ENCODE measurements at places on chromosomes 7 and 10. TPM values are rescaled to one million over a fixed set of nuclear protein-coding genes. Genes with fewer than 3 reads are reported as not detected.

DNA sequence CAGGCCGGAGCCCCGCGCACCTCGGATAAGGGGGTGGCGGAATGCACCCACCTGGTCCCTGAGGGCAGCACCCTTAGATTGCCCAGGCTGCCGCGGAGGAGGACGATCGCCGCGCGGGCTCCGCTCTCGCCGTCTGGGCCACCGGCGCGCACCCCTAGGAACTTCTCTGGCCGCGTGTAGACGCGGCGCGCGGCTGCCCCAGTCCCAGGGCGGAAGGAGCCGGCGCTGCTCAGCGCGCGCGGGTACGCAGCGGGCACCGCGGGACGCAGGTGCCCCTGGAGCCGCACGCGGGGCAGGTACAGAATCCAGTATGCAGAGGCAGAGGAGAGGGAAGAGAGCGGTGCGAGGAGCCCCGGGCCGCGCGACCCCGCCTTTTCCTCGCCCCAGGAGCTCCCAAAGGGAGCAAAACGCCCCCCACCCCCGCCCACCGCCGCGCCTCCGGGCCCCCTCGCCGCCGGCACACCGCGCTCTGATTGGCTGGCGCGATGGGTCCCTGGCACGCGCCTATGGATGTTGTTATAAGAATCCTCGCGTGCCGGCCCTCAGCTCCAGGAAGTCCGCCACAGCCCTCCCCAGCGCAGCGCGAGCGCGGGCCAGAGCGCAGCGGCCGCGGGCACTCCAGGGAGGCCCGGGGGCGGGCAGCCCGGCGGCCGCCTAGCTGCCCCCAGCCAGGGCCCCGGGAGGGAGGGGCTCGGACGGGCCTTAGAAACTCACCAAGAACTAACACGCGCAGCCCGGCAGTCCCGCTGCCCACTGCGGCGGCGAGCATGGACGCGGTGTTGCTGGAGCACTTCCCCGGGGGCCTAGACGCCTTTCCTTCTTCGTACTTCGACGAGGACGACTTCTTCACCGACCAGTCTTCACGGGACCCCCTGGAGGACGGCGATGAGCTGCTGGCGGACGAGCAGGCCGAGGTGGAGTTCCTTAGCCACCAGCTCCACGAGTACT lies at the start of gene PTF1A:
Gene PTF1A (plus strand): TSS at position 549 of the 948 bp plus-strand sequence. CDS start 219 bp downstream, at position 768.
- DNase-seq: no peak

- DNase-seq: no peak
Observed at GRCh38 chr10:12700557-12700874, 301.0 kb downstream of the CCDC3 start.

GRCh38 chr7:72710983-72711382 lies 117.0 kb downstream of the TYW1B start:
- no peak for DNase-seq

GRCh38 chr10:119515511-119516045 lies 26.9 kb downstream of the RGS10 start:
- DNase-seq: no peak

SHH gene
- not detected for total RNA-seq

- DNase-seq: no peak
Observed at GRCh38 chr7:65342723-65343629, 30.7 kb upstream of the ZNF92 start.

CALML3 gene
- not detected for total RNA-seq

NEBL gene
- total RNA-seq: 0.42 TPM

GRCh38 chr10:60524541-60524940 lies 134.9 kb upstream of the ANK3 start:
- DNase-seq: peak; percentile 64

- DNase-seq: peak; percentile 11
Observed at GRCh38 chr10:9274206-9274755, 1219.8 kb downstream of the GATA3 start.

GRCh38 chr10:62354916-62355315 lies 19.3 kb upstream of the ZNF365 start:
- peak; percentile 18 for DNase-seq

OR2A42 gene
- total RNA-seq: not detected

DNA sequence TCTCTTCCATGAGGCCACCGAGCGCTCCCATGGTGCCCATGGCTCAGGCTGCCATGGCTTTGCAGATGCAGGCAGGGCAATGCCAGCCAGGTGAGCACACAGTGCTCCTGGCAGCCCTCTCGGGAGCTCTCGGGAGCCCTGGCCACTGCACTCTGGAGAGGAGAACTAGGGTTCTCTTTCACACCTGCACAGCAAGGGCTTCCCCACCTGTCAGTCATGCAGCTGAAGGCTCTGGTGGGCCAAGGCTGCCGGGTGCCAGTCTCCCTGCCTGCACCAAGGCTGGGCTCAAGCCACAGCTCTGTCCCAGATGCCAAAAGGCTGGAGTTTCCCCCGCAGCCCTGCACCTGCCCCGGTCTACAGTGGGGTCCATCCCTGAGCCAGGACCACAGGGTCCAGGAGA lies 32.6 kb downstream of the NUDT1 start:
- no peak for DNase-seq

DNA sequence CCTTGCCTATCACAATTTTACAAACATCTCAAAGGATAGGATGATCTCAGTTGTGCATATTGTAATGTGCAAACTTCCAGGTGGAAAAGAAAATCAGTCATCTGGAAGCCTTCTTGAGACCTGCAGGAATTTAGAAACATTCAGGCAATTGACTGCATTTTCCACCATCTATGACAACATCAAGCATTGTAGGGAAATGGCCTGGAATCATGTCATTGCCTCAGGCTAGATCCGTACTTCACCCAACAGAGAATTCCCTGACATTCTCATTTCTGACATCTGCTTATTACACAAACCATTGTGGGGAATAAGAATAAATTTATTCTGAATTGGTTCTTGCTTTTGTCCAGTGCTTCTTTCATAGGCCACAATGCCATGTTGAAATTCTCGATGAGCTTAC lies 124.9 kb upstream of the NPVF start:
- no peak for DNase-seq

DNA sequence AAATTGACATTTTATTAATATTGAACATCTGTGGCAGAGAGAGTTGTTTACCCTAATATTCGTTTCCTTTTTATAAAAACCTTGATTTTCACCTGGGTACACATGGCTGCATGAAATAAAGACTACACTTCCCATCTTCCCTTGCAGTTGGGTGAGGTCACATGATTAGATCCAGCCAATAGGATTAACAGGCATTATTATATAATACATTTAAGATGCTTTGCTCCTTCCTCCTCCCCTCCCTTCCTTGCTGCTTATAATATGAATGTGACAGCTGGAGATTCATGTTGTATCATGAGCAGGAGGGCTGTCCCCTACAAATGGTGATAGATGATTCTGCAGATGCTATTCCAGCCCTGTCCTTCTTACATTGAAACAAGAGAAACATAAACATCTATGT lies 146.6 kb downstream of the SH2D4B start:
- peak; percentile 49 for DNase-seq

- DNase-seq: no peak
Observed at GRCh38 chr10:588246-589165, 101.0 kb downstream of the DIP2C start.

DNA sequence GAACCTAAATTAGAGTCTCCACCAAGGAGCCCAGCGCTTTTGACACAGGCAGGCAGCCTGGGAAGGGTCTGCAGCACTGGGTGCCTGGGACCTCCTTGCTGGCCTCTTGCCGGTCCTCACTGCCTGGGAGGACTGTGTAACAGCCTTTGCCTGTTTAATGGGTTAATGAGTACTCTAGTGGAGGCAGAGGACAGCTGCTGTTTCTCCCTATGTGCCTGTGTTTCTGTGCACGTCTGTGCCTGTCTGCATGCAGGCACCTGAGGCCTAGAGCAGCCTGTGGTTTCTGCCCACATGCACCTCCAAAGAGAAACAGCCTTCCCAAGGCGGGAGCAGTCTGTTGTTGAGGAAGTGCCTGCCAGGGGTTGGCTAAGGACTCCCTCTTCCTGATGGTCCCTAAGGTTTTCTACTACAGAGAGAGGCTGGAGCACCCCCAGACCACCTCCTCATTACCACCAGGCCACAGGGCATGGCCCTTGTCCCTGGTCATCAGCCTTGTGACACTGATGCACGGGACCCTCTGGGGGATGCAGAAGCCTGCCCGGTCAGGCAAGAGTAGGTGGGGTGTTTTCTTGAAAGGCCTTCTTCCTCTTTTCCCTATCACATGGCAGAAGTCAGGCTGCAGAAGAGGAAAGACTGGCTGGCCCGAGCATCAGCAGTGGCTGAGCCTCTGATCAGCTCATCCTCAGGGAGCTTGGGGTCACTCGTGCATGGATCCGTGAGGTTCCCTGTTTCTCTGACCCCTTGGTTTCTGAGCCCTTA lies 14.2 kb downstream of the SLC29A3 start:
- DNase-seq: no peak

TUBAL3 gene
- total RNA-seq: not detected

GRCh38 chr7:26166684-26167266 lies 14.8 kb downstream of the NFE2L3 start:
- DNase-seq: no peak

JCAD gene
- 8.5 TPM for total RNA-seq

LLCFC1 gene
- total RNA-seq: not detected

DNA sequence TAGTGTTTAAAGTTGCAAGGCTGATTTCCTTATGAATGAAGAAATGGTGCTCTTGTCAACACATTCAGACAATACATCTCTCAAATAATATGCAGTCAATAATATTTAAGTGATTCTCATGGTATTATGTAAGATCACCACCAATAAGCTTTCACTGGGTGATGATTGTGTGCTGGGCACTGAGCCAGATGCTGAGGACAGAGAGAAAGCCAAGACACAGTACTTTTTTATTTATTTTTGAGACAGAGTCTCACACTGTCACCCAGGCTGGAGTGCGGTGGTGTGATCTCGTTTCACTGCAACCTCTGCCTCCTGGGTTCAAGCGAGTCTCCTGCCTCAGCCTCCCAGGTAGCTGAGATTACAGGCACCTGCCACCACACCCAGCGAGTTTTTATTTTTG lies 130.6 kb upstream of the LSM8 start:
- no peak for DNase-seq

TRPV5 gene
- not detected for total RNA-seq

DNA sequence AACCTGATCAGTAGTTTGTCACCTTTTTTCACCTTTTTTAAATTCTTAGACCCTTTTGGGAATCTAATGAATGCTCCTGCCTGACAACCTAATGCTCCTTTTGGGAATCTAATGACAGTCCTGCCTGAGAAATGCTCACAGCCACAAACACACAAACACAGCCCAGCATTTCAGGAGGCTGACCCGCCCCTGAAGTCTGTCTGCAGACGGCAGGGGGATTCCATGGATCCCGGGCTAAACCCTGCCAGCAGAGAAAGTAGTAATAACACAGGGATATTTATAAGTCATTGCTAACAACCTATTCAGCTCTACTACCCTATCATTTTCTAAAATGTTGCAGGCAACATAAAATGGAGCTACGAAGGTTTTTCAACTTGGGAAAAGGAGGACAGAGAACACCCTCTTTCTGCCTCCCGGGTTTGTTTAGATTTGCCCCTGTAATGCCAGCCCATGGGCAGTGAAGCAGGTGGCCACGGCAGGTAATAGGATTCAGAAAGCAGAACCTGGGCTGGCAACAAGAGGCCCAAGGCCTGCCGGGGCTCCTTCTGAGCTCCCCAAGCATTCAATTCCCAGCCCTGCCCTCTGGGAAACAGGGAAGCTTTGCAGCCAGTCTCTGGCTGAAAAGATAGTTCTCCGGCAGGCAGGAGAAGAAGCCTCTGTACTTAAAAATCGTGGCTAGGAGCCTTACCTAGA lies 65.2 kb downstream of the CREB3L2 start:
- no peak for DNase-seq

DNA sequence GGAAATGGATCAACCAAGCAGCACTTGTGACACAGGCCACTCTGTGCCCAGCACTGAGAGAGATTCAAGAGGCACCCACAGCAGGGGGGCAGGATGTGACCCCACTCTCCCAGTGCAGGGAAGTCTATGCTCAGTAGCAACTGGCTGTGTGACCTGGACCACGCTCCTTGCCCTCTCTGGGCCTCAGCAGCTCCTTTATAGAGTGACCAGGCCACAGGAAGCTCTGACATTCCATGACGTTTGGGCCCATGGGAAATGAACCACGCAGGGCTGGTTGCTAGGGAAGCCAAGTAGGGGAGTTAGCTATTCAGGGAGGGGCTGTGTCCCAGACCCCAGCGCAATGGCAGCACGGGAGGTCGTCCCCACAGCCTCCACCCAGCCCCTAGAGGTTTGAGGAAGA lies 232.6 kb downstream of the USP6NL start:
- no peak for DNase-seq

DNA sequence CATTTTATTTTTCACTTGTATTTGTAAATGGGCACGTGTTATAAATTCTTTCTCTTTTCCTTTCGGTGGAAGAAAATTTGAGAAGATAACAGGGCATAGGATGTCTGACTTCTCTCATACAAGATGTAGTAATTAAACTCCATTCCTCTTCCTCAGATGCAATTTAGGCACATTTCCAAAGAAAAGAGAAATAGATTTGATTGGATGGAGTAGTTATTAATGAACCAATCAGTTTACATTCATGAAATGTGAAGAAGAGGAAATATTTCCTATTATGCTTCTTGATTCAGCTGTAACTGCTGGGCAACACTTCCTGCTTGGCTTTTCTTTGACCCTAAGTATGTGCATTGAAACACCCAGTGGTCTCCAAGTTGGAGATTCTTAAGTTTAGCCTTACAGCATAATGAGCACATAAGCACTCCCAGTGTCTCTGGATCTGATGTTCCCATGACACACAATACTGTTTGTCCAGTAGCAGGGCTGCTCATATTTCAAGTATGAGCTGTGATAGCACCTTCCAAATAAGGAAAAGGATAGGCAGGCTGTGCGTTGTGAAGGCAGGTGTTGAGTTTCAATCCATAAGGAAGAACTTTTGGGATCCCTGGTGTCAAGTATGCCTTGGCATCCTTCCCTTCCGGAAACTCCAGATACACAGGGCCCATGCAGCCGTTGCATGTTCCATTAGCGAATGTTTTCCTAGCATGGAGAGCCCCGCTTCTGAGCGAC lies 33.4 kb upstream of the COBL start:
- DNase-seq: peak; percentile 75

DNA sequence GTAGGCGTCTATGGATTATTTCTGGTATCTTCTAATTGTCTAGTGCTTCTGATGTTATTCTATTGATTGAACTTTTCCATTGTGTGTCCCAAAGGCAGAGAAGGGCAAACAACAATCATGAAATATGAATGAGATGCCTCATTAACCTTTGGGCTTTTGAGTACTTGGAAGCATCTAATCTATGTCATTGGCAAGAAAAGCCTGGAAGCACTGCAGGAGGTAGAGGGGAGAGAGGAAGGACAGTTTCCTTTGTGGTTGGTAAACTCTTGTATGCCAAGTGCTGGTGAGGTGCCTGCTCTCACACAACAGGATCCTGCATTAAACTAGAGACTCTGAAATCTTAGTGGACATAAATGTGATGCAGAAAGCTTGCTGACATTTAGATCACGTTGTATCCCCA lies 155.2 kb upstream of the TPK1 start:
- no peak for DNase-seq

DNA sequence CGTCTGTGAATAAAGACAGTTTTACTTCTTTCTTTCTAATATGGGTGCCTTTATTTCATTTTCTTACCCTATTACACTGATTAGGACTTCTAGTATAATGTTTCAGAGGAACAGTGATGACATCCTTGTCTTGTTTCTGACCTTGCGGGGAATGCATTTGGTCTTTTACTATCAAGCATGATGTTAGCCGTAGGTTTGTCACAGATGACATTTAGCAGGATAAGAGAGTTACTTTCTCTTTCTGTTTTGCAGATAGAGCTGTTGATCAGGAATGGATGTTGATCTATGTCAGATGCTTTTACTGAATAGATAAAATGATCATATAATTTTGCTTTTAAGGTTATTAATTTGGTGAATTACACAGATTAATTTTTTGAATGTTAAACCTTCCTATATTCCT lies 6.6 kb upstream of the IGFBP3 start:
- no peak for DNase-seq
